ENCODE measurements at places on chromosomes 2 and 18. TPM values are rescaled to one million over a fixed set of nuclear protein-coding genes. Genes with fewer than 3 reads are reported as not detected.

DNA sequence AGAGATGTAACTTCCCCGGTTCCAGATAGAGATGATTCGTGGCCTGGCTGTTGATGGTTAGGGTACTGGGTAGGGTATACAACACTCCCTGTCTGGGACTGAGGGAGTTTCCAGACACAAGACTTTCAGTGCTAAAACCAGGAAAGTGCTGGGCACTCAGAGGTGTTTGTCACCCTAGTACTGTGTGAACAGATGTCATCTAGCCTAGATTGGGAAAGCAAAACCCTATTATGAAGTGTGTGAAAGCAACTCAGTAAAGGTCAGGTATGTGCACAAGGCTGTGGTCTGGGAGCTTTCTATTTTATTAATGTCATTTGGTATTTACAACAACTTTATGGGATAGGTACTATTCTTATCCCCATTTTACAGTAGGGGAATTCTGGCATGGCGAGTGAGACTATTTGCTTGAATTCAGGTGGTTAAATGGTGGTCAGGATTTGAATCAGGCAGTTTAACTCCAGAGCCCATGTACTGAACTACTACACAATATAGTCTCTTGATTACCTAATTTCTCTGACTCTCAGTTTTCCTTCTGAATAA, 2.6 kb downstream of the BZW1 start:
- H3K4me3 ChIP-seq = peak overlapping the region; percentile 80
- H3K36me3 ChIP-seq = peaks cover 29% of the 10 kb centered on the region
- no peak for DNase-seq
- H3K4me1 ChIP-seq = peaks cover 41% of the 10 kb centered on the region

DNA sequence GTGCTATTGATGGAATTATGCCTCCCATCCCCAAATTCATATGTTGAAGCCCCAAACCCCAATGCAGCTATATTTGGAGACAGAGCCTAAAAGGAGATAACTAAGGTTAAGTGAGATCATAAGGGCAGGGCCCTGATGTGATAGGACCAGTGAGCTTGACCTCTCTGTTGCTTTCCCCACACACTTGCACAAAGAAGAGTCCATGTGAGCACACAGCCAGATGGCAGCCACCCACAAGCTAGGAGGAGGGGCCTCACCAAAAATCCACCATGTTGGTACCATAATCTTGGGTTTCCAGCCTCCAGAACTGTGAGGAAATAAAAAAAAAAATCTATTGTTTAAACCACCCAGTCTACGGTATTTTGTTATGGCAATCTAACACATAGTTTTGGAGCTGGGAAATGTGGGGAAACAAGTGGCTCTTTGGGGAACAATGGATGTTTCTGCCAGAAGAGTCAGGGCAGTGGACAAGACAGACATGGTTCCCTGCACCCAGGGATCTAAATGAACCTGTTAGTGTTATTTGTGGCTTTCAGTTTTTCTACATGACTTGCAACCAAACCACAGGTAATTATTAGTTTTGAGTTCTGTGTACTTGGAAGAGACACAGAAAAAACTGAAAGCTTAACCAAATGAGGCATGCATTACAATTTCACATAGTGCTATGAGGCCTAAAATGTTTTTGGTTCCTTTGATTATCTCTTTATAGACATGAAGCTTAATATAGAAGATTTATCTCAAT, 259.1 kb downstream of the LTBP1 start:
- no peak for DNase-seq
- H3K4me1 ChIP-seq = peaks cover 6% of the 10 kb centered on the region
- H3K4me3 ChIP-seq = no peak overlapping the region
- no peaks in the 10 kb centered on the region for H3K27me3 ChIP-seq

Gene PFN4
- 1.3 TPM for total RNA-seq

DNA sequence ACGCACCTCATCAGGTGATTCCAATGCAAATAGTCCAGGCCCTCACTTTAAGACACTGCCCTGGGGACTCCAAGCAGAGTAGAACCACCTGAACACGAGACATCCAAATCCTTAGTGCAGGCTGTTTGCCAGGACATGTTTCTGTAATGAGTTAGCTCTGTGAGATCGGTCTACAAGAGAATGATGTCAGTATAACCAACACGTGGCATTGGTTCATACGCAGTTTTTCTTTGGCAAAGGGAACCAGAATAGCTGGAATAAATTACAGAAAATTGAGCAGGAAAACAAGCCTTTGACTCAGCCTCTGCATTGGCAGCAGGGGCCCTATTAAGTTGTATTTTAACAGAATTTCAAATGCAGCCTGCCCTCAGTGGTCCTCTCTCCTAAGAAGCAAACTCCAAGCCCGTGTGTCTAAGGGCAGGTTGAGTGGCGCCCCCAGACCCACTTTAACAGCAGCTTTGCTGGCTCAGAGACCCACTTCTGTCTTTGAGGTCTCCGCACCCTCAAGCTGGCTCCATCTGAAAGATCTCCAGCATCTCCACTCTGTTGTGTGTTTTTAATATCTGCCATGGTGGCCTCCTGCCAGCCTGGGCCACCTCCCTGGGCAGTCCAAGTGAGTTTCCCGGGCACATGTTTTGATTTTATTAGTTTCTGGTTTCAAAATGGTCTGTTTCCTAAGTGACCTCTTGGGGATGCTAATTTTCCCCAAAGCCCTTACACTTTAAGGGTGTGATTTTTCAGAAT, 61.3 kb downstream of the ALPK2 start:
- H3K36me3 ChIP-seq = no peaks in the 10 kb centered on the region
- H3K4me1 ChIP-seq = peaks cover 8% of the 10 kb centered on the region
- H3K4me3 ChIP-seq = no peak overlapping the region

GRCh38 chr2:177905640-177906039, 166.9 kb downstream of the PDE11A start:
- H3K27ac ChIP-seq = no peak overlapping the region
- H3K4me1 ChIP-seq = peaks cover 20% of the 10 kb centered on the region
- H3K36me3 ChIP-seq = no peaks in the 10 kb centered on the region
- H3K4me3 ChIP-seq = no peak overlapping the region
- no peak for DNase-seq

Gene DCDC2C
- total RNA-seq = not detected

- H3K36me3 ChIP-seq = no peaks in the 10 kb centered on the region
- no peak for DNase-seq
- no peaks in the 10 kb centered on the region for H3K27me3 ChIP-seq
- no peak overlapping the region for H3K27ac ChIP-seq
- H3K4me1 ChIP-seq = peaks cover 29% of the 10 kb centered on the region
- H3K4me3 ChIP-seq = no peak overlapping the region
Measured at GRCh38 chr2:191174442-191174841, 23.6 kb upstream of the STAT4 start.

- H3K4me3 ChIP-seq = no peak overlapping the region
- no peak overlapping the region for H3K27ac ChIP-seq
- H3K27me3 ChIP-seq = peaks cover 38% of the 10 kb centered on the region
- H3K36me3 ChIP-seq = no peaks in the 10 kb centered on the region
- no peaks in the 10 kb centered on the region for H3K4me1 ChIP-seq
Measured at GRCh38 chr18:47632970-47633635, 297.4 kb downstream of the SMAD2 start.

GRCh38 chr2:224650815-224651439, 65.2 kb downstream of the CCDC195 start:
- H3K27me3 ChIP-seq = no peaks in the 10 kb centered on the region

Gene CD207
- not detected for total RNA-seq

Gene MYOM1
- 1.4 TPM for total RNA-seq

Gene RBFA
- total RNA-seq = 47.0 TPM

DNA sequence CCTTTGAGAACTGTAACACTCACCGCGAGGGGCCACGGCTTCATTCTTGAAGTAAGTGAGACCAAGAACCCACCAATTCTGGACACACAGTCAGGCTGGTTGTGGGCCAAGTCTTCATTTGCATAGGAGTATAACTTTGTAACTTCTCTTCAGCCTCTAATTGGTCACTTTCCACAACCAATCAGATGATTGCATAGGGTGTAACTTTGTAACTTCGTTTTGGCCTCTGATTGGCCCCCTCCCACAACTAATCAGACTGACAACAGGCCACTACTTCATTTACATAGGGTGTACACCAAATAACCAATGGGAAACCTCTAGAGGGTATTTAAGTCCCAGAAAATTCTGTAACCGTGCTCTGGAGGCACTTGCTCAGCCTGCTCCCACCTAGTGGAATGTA, 77.5 kb upstream of the TCF4 start:
- no peaks in the 10 kb centered on the region for H3K27me3 ChIP-seq
- DNase-seq = no peak
- H3K36me3 ChIP-seq = no peaks in the 10 kb centered on the region
- no peak overlapping the region for H3K4me3 ChIP-seq

- H3K36me3 ChIP-seq = no peaks in the 10 kb centered on the region
- H3K4me1 ChIP-seq = peaks cover 12% of the 10 kb centered on the region
- DNase-seq = no peak
- H3K4me3 ChIP-seq = no peak overlapping the region
- no peak overlapping the region for H3K27ac ChIP-seq
Measured at GRCh38 chr2:101396316-101396717, 9.0 kb upstream of the CREG2 start.

DNA sequence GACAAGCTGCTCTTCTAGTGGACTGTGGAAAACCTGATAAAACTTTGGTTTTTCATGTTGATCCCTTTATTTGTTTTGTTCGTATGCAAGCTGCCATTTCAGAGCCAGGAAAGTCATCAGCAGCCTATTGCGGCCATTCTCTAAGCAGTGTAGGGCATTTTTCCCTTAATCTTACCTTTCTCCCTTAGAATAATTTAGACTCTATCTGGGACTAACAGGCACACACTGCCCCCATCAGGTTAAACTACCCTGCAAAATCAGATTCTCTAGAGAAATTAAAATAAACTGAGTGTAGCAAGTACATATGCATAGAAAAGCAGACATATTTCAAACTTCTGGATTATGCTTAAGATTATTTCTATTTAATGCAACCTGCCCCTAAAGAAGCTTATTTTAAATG, 347.5 kb downstream of the METTL4 start:
- H3K4me3 ChIP-seq = peak overlapping the region; percentile 62
- H3K27ac ChIP-seq = no peak overlapping the region
- no peaks in the 10 kb centered on the region for H3K36me3 ChIP-seq
- H3K4me1 ChIP-seq = peaks cover 10% of the 10 kb centered on the region
- peak; percentile 18 for DNase-seq
